ENCODE measurements at places on chromosomes 16 and 17.
A peak's percentile ranks its signal among the peaks of the same experiment; 100 is the strongest.

DNA sequence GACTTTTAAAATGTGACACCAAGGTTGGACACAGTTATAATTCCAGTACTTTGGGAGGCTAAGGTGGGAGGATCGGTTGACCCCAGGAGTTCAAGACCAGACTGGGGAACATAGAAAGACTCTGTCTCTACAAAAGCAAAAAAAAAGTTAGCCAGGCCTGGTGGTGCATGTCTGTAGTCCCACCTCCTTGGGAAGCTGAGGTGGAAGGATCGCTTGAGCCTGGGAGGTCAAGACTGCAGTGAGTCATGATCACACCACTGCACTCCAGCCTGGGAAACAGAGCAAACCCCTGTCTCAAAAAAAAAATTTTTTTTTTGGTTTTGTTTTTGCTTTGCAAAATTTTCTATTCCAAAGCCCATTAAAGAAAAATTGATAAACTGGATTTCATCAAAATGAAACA lies 281.4 kb downstream of the BCAS3 start:
- DNase-seq: no peak

- DNase-seq: peak; percentile 88
These were observed 17.7 kb downstream of the KSR1 start for GRCh38 chr17:27473748-27474609.

GRCh38 chr17:56478836-56479447 lies 114.6 kb upstream of the NOG start:
- no peak for DNase-seq

DNA sequence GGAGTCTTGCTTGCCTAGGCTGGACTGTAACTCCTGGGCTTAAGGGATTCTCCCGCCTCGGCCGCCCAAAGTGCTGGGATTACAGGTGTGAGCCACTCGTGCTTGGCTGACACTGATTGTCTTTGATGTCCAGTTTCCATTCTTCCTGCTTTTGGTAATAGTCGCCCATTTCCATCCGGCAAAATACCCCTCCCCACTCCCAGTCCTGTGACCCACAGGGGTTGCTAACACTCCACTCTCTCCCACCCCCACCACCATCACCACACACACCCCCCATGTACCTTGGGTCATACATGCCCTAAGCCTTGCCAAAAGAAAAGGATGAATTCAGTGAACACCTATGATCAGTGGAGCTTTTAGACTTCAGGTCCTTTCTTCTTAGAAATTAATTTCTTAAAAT lies 52.8 kb upstream of the MYH10 start:
- DNase-seq: no peak

DNA sequence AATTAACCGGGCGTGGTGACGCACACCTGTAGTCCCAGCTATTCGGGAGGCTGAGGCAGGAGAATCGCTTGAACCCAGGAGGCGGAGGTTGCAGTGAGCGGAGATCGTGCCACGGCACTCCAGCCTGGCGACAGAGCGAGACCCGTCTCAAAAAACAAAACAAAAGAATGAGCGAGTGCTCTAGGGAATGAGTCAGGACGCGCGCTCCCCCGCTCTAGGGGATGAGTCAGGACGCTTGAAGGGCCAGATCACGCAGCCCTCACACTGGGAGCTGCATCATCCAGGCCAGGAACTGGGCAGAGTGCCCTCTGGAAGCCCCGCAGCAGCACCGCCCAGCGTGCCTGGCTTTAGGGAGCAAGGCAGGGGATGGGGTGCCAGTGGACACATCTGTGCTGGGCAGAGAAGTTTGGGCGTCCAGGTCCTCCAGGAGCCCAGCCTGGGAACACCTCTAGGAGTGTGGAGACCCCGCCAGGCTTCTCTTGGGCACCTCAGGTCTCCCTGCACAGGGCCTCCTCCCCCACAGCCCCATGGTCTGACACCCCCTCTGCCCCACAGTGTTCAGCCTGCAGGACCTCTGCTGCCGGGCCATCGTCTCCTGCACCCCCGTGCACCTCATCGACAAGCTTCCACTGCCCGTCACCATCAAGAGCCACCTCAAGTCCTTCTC lies 3.9 kb upstream of the WFIKKN1 start:
- no peak for DNase-seq

- no peak for DNase-seq
These were observed 2.6 kb downstream of the RARA start for GRCh38 chr17:40311575-40311974.

DNA sequence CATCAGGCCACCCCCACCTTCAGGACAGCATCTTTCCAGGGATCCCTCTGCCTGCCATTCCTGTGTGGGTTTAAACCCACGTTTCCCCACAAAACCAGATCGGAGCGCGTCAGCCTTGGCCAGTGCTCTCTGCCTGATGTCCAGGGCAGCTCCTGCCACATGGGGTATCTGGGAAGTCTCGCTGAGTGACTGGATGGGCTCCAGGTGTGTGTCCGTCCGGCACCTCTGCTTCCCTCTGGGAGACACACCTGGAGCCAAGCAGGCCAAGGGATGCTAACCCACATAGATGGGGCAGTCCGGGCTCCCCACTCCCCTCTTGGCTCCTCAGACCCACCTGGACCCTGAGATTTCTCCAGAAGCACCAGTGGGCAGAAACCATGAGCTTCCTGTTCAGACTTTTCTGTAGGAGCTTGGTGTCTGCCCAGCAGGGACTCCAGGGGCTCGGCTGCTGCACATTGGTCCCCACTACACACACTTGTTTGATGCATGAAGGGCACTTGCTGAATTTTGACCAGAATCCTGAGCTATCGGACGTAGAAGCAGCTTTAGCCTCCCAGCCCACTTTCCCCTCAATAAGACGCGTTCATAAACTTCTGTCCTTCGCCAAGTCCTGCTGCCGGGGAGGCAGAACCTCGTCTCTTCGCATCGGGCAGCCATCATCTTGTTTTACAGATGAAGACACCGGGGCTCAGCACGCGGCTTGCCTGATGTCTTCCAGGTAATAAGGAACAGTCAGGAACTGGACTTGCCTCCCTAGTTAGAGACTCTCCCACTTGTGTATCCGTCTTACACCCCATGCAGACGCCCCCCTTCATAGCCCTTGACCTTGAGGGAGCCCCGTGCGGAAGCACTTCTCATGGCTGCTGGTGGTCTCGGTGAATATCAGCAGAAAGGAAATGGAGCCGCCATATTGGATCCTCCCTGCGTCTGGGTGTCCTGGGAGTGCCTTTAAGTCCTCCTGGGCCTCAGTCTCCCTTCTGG lies 91.6 kb upstream of the ZNF469 start:
- DNase-seq: no peak

DNA sequence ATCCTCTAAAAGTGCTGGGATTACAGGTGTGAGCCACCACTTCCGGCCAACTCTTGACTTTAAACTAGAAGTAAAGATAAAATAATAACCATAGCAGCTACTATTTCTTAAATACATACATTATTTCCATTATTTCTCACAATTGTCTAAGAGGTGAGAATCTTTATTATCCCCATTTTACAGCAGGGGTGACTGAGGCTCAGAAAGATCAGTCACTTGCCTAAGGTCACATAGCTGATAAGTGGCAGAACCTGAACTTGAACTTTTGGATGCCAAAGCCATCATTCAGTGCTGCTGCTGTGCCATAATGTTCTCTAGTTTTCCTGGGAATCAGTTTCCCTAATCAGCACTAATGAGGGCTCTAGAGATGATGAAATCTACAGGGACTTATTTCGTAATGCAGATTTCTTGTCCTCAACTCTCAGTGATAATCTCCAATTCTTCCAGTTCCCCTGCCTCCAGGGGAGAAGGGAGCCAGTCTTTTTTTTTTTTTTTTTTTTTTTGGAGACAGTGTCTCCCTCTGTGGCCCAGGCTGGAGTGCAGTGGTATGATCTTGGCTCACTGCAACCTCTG lies 25.2 kb upstream of the GPRC5B start:
- DNase-seq: no peak

GRCh38 chr16:58485184-58485887 lies 14.6 kb upstream of the NDRG4 start:
- DNase-seq: no peak

DNA sequence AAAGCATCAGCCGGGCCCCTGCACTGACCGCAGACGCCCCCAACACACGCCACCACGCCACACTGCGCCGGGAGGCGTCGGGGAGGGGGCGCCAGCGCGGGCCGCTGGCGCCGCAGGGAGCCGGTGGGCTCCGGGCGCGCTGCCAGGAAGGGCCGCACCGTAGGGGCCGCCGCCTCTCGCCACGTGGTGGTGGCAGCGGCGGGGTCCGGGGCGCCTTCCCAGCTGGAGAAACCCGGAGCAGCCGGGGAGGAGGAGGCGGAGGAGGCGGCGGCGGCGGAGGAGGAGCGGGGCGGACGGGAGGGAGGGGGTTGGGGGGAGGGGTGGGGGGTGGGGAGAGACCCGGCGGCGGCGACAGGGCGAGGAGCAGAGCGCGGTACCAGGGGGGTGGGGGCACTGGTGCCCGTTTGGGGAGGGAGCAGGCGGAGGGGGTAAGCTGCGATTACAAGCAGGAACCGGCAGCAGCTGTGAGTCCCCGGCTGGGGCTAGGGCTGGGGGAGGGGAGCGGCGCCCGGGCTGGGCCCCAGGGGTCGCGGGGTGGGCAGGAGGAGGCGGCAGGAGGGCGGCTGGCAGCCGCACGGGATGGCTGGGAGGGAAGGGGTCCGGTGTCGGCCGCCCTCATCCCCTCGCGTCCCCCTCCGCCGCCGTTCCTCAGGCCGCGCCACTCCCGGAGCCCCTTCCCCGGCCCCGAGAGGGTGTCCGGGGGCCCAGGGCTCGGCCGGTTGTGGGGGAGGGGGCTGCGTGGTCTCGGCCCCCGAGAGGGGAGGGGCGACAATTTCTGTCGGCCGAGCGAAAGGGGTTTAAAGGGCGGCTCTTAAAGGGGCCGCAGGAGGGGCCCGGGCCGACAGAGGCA lies at the start of gene TBKBP1:
Gene TBKBP1, plus strand, starts transcription at position 431 of the 850 bp plus-strand sequence. CDS start 1,952 bp downstream, outside the sequence.
- DNase-seq: peak; percentile 60

- no peak for DNase-seq
These were observed 41.5 kb downstream of the ZFPM1 start for GRCh38 chr16:88494335-88495154.

- no peak for DNase-seq
These were observed 15.1 kb upstream of the ZFHX3 start for GRCh38 chr16:73062743-73063733.

DNA sequence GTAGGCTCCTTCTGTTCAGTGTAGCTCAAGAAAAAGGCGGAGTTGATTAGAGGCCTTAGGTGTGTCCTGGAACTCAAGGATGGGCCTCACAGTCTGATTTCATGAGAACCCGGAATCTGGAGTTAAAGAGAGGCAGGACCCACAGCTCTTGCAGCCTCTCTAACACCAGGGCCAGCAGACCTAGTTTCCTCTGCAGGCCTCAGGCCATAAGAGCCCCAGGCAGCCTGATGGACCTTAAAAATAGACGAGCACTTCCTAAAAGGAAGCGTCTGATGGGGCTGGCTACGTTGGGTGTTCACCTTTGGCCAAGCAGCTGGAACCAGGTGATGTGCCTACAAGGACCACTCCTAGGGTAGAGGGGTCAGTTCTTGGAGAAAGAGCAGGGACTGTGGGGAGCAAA lies 7.6 kb downstream of the CACNG5 start:
- no peak for DNase-seq

DNA sequence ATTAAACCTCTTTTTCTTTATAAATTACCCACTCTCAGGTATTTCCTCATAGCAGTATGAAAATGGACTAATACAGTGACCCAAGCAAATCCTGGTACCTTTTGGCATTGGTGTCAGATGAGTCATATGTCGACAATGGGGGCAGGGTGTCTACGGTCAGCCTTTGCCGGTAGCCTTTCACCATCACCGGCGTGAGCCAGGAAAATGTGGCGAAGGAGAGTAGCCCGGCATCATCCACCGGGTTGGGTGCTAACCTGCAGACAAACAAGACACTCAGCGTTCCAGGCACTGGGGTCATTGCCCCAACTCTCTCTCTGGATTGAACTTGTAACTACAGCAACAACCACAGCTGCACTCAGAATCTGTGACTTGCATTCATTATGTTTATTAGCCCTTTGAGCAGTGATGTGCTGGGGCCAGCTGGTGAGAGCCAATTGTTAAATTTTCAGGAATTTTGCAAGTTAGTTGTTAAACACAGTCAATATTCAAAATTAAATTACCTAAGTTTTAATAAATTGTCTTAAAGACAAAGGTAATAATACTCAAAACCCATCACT lies 11.9 kb downstream of the ABCC12 start:
- DNase-seq: no peak

DNA sequence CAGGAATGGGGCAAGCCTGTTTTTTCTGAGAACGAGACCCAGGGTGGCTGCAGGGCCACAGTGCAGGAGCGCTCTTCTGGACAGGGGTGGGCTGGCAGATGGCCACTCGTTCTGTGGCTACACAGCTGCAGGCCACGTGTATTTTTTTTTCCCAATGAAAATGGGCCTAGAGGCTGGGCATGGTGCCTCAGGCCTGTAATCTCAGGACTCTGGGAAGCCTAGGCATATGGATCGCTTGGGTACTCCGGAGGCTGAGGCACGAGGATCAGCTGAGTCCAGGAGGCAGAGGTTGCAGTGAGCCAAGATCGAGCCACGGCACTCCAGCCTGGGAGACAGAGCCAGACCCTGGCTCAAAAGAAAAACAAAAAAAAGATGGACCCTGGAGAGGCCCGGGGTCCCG lies 6.8 kb downstream of the UNKL start:
- DNase-seq: no peak

DNA sequence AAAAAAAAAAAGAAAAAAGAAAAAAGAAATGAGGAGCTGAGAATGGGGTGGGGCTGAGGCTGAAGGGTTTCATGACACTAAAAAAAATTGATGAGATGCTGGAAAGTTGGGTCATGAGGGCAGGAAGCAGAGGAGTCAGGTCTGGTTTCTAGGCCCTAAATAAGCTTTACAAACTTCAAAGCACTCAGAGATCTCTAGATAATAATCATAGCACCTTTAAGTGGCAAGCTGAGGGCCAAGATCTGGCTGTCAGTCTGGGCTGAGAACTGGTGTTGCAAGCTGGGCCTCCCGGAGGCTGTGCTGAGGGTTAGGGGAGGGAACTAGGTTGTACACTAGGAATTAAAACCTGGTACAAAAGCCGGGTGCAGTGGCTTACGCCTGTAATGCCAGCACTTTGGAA lies 6.4 kb downstream of the ZNF764 start:
- DNase-seq: peak; percentile 73

DNA sequence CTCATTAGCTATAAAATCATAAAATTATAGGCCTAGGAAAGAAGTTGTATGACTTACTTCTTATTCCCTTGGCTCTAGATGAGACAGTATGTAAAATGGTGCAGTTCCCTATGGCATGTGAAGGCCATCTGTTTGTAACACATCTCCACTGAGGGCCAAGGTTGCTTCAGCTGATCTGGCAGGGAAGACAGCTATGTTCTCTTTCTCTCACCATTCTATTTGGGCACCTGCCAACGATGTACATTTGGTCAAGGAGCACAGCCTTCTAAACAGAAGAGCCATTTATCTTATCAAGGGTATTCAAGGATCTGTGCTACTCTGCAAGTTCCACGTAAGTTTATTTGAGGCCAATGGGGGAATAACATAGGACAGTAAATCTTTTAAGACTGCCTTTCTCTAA lies 129.8 kb upstream of the TOM1L1 start:
- no peak for DNase-seq

GRCh38 chr17:81983011-81983638 lies 5.7 kb downstream of the ASPSCR1 start:
- DNase-seq: no peak

DNA sequence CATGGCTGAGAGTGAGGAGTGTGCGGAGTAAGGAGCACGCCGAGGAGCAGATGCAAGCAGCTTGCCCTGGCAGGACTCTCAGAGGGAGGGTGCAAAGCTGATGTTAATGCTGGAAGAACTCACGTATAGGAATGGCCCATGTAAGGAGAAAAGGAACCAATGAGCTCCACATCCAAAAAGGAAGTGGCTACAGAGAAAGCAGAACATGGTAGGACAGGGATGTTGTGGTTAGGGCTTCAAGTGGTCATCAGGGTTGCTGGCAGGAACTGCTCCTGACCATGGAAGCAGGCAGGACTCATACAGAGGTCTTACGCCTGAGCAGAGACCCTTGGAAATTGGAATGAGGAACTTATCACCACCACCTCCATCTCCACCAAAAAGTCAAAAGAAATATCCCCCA lies 5.2 kb downstream of the MYO1D start:
- DNase-seq: no peak
